ENCODE measurements at places on chromosomes 7 and 10. TPM values are rescaled to one million over a fixed set of nuclear protein-coding genes. Genes with fewer than 3 reads are reported as not detected.

Gene COBL
- total RNA-seq, result not detected

Gene MTURN
- 16.5 TPM for total RNA-seq

Gene MAGI2
- 0.64 TPM for total RNA-seq

DNA sequence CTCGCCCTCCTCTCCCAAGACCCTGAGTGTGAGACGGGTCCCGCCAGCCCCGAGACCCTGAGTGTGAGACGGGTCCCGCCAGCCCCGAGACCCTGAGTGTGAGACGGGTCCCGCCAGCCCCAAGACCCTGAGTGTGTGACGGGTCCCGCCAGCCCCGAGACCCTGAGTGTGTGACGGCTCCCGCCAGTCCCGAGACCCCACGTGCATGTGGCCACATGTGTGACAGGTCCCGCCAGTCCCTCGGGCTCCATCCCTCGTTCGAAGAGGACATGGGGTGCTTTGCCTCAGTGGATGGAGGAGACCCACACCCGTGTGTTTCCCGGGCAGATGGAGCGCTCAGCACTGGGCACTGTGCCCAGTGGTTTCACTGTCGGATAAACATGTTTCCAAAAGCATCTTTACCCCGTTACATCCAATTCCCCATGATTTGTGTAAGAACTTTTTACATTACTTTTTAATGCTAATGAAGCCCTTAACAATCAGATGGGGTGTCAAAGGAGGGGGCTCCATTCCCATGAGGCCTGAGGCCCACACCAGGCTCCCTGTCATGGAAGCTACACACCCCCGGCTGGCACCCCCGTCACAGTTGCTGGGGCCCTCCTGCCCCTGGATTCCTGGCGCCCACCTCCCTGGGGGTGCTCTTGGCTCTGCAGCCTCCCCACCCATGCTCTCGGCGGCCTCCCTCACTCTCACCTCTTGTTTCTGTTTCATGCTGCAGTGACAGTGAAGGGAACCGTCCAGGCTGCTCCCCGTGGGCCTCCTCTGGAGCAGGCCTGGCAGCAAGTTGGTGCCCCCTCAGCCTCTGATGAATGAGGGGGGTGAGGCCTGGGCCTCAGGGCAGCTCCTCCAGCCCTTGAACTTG lies 48.5 kb upstream of the CFAP46 start:
- no peaks in the 10 kb centered on the region for H3K27me3 ChIP-seq
- DNase-seq, result no peak
- H3K4me3 ChIP-seq, result no peak overlapping the region
- H3K4me1 ChIP-seq, result no peaks in the 10 kb centered on the region
- H3K27ac ChIP-seq, result no peak overlapping the region
- no peaks in the 10 kb centered on the region for H3K36me3 ChIP-seq

Gene HOXA13
- not detected for total RNA-seq

DNA sequence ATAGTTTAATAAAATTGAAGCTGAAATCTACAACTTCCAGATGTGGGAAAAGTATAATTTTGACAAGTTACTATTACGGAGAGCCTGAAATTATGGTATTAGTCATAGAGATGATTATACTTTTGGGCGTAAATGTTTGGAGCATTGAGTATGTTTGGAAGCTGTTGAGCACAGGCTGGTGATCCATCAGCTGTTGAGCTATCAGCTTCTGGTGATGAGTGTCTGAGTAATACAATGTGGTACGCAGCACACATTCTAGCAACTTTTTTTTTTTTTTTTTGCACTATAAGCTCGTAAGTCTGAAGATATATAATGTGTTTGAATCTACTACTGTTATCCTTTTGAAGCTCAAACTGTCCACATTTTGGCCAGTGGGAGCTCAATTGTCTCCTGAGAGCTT lies 123.4 kb downstream of the ATE1 start:
- H3K4me1 ChIP-seq, result no peaks in the 10 kb centered on the region
- H3K27ac ChIP-seq, result no peak overlapping the region
- no peak overlapping the region for H3K4me3 ChIP-seq
- no peaks in the 10 kb centered on the region for H3K36me3 ChIP-seq
- DNase-seq, result no peak
- no peaks in the 10 kb centered on the region for H3K27me3 ChIP-seq

GRCh38 chr7:65264258-65264657 lies 109.4 kb upstream of the ZNF92 start:
- no peak overlapping the region for H3K27ac ChIP-seq
- DNase-seq, result no peak
- no peaks in the 10 kb centered on the region for H3K27me3 ChIP-seq
- no peak overlapping the region for H3K4me3 ChIP-seq
- no peaks in the 10 kb centered on the region for H3K36me3 ChIP-seq

Gene FAM25C
- not detected for total RNA-seq

Gene ZNF212
- 25.7 TPM for total RNA-seq

GRCh38 chr7:41367967-41368882 lies 334.7 kb downstream of the INHBA start:
- H3K36me3 ChIP-seq, result no peaks in the 10 kb centered on the region
- DNase-seq, result no peak
- no peak overlapping the region for H3K4me3 ChIP-seq
- H3K4me1 ChIP-seq, result no peaks in the 10 kb centered on the region

Gene HIP1
- 16.7 TPM for total RNA-seq

GRCh38 chr10:128626397-128627000 lies 500.3 kb upstream of the MKI67 start:
- H3K36me3 ChIP-seq, result no peaks in the 10 kb centered on the region
- H3K4me1 ChIP-seq, result no peaks in the 10 kb centered on the region
- H3K27ac ChIP-seq, result no peak overlapping the region
- no peak overlapping the region for H3K4me3 ChIP-seq
- no peak for DNase-seq

DNA sequence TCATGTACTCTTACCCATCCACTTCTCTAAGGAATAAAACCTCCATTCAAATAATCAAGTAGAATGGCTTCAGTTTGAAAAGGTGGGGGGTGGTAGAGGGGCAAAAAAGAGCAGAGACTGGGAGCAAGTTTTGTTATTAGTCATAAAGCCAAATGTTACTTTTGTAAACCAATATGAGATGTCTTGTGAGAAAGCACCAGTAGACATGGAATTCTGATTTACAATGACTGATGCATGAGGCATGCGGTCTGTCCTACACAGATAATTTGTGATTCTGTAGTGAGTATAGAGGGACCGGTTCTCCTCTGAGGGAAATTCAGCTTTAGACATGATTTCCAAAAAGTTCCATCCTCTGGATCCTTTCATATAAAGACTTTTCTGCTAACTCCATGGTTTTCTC lies 12.9 kb upstream of the ABCA13 start:
- H3K36me3 ChIP-seq, result no peaks in the 10 kb centered on the region
- H3K4me1 ChIP-seq, result no peaks in the 10 kb centered on the region
- DNase-seq, result no peak
- H3K27me3 ChIP-seq, result peaks cover 8% of the 10 kb centered on the region

DNA sequence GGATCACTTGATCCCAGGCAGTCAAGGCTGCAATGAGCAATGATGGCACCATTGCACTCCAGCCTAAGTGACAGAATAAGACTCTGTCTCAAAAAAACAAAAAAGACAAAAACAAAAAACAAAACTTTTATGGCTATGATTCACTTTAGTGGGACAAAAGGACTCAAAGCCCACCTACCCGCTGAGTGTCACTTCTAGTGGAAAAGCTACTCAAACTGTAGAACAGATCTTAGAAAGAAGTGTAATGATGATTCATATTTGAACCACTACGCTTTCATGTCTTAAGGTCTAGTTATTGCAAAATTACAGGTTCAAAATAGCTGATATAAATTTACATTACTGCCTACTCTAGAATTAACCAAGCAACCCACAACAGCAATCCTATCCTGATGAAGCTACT lies 47.1 kb upstream of the OTUD1 start:
- no peak for DNase-seq
- H3K27me3 ChIP-seq, result no peaks in the 10 kb centered on the region
- no peaks in the 10 kb centered on the region for H3K36me3 ChIP-seq
- no peak overlapping the region for H3K27ac ChIP-seq
- no peaks in the 10 kb centered on the region for H3K4me1 ChIP-seq

Gene OR6V1
- not detected for total RNA-seq

Gene POLR2J2
- total RNA-seq, result 61.1 TPM

GRCh38 chr10:44908066-44908749 lies 2.9 kb upstream of the TMEM72 start:
- no peak overlapping the region for H3K27ac ChIP-seq
- H3K4me3 ChIP-seq, result no peak overlapping the region
- H3K4me1 ChIP-seq, result peaks cover 1% of the 10 kb centered on the region
- no peaks in the 10 kb centered on the region for H3K36me3 ChIP-seq

- H3K36me3 ChIP-seq, result peaks cover 30% of the 10 kb centered on the region
- peaks cover 5% of the 10 kb centered on the region for H3K4me1 ChIP-seq
- H3K4me3 ChIP-seq, result no peak overlapping the region
- no peaks in the 10 kb centered on the region for H3K27me3 ChIP-seq
- H3K27ac ChIP-seq, result no peak overlapping the region
These were observed 29.0 kb upstream of the DAGLB start for GRCh38 chr7:6476596-6477317.

- H3K4me3 ChIP-seq, result no peak overlapping the region
- no peak for DNase-seq
- H3K27ac ChIP-seq, result no peak overlapping the region
- H3K27me3 ChIP-seq, result no peaks in the 10 kb centered on the region
- no peaks in the 10 kb centered on the region for H3K4me1 ChIP-seq
These were observed 99.0 kb upstream of the NMT2 start for GRCh38 chr10:15267496-15267895.

- no peak for DNase-seq
- no peaks in the 10 kb centered on the region for H3K27me3 ChIP-seq
- H3K36me3 ChIP-seq, result no peaks in the 10 kb centered on the region
- no peak overlapping the region for H3K4me3 ChIP-seq
These were observed 121.9 kb downstream of the PAXIP1 start for GRCh38 chr7:154881026-154881425.

DNA sequence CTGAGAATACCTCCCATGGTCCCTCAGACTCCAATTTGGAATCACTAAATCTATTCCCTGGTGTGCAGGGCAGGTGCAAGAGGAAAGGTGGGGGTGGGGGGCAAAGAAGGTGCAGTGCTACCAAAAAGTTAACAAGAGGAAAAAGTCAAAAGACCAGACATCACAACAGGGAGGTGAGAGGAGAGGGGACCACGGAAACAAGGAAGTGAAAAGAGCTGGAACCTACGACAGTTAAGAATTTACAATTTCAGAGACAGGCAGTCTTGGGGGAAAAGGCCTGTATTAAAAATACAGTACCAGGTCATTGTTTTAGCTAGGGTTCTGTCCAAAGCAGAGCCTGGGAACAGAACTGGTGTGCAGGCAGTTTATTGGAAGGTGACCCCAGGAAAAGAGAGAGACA lies 14.6 kb downstream of the ITGB1 start:
- H3K27ac ChIP-seq, result peak overlapping the region; percentile 35
- H3K4me3 ChIP-seq, result no peak overlapping the region
- H3K36me3 ChIP-seq, result no peaks in the 10 kb centered on the region

DNA sequence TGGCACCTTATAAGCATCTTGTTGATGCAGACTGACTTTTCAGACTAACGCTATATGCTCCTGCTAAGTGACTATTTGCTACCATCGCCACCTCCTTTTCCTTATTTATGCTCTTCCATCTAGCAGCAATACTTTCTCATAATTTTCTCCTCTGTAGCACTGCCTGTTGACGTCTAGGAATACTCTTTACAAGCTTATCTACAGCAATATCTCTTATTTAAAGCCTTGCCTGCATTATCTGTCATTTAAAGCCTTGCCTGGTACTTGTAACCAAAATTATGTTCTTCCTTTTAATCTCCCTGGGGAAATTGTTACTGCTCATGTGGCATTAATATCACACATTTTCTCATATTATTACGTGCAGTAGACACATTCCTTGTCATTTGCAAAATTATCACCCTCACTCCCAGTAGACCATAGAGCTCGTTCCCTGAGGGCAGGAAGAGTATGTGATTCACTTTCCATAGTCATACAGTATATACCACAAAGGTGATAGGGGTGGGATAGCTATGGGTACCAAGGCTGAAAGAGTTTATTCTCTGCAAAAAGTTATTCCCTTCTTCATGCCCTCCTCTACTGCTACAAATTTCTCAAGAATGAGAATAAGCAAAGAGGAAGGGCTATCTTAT lies 359.7 kb upstream of the PCDH15 start:
- H3K4me1 ChIP-seq, result no peaks in the 10 kb centered on the region
- no peak for DNase-seq
- no peak overlapping the region for H3K4me3 ChIP-seq
- H3K36me3 ChIP-seq, result no peaks in the 10 kb centered on the region

- H3K27ac ChIP-seq, result no peak overlapping the region
- no peak overlapping the region for H3K4me3 ChIP-seq
- no peaks in the 10 kb centered on the region for H3K27me3 ChIP-seq
- H3K4me1 ChIP-seq, result no peaks in the 10 kb centered on the region
- no peak for DNase-seq
These were observed 103.7 kb upstream of the IFRD1 start for GRCh38 chr7:112346381-112347060.

- peaks cover 26% of the 10 kb centered on the region for H3K4me1 ChIP-seq
- no peak for DNase-seq
- no peak overlapping the region for H3K4me3 ChIP-seq
- no peaks in the 10 kb centered on the region for H3K27me3 ChIP-seq
- H3K27ac ChIP-seq, result no peak overlapping the region
These were observed 24.8 kb upstream of the INPP5A start for GRCh38 chr10:132512693-132513345.

DNA sequence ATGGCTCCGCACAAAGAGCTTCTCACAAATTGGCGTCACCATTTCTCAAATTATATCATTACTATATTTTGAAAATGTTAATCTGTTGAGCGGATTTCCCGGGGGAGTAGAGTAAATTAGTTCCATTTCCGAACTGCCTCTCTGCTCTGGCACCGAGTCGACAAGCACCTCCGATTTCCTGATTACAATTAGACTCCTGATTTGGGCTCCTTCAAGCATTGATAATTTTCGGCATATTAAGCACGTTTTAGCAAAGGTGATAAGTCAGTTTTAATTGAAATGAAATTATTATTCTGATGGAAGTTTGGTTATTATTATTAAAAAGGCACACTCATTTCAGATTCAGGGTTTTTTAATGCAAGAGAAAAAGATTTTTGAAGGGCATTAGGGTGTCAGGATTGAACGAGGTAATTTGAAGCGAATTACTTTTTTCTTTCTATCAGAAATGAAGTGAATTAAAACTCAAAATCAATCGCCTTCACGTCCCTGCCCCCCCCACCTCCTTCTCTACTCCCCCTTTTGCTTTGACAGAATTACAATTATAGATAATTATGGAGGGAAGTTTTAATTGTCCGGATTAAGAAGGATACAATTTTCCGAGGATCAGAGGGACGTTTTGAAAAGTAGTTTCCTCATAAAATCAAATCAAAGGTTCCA lies 4.0 kb upstream of the UNCX start:
- H3K36me3 ChIP-seq, result no peaks in the 10 kb centered on the region
- peaks cover 2% of the 10 kb centered on the region for H3K4me1 ChIP-seq
- H3K27me3 ChIP-seq, result no peaks in the 10 kb centered on the region
- H3K4me3 ChIP-seq, result no peak overlapping the region
- peak; percentile 27 for DNase-seq

- peaks cover 97% of the 10 kb centered on the region for H3K4me1 ChIP-seq
- H3K36me3 ChIP-seq, result peaks cover 5% of the 10 kb centered on the region
- H3K4me3 ChIP-seq, result peak overlapping the region; percentile 13
- peak; percentile 54 for DNase-seq
- peak overlapping the region; percentile 93 for H3K27ac ChIP-seq
These were observed 15.1 kb downstream of the FAM53B start for GRCh38 chr10:124728830-124729661.
